PC-3 (cell line): ENCODE measurements at places on chromosomes 12 and 14. TPM values are rescaled to one million over a fixed set of nuclear protein-coding genes. Genes with fewer than 3 reads are reported as not detected.

- no peaks in the 10 kb centered on the region for H3K36me3 ChIP-seq
- no peak for DNase-seq
- no peaks in the 10 kb centered on the region for H3K27me3 ChIP-seq
- no peak overlapping the region for H3K27ac ChIP-seq
Observed at GRCh38 chr12:87760943-87761342, 268.3 kb downstream of the C12orf50 start.

DNA sequence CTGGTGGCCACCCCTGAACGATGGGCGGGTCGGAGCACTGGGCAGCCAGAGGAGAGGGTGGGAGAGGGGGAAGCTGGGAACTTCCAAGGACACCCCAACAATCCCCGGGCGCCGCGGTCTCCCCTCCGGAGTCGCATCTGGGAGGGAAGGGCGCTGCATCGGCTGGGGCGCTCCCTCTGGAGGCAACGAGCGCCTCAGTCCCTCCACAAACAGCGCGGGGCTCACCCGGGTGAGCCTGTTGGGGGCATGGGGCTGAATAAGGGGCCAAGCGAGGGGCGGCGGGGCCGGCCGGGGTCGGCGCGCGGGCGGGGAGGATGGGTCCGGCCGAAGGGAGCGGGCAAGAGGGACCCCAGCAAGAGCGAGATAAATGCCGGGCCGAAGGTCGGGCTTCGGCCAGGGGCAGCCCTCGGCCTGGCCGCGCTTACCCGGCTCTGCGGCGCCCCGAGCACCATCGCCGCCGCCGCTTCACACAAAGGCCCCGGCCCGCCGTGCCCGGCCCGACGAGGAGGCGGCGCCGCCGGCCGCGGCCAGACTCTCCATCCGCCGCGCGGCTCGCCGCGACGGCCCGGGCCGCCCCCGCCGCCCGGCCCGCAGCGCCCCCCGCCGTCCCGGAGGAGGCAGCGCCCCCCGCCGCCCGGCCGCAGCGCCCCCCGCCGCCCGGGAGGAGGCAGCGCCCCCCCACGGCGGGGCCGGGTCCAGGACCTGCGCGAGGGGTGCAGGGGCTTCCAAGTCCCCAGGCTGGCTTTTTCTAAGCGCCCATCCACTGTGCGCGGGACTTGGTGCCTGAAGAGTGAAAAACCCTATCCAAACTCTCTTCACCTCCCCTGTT lies at the start of gene ZBTB39:
TSS of gene ZBTB39 (minus strand) at position 567 of the 829 bp plus-strand sequence. CDS start 1,629 bp downstream, outside the sequence.
- H3K4me3 ChIP-seq, result peak within 1 kb of the TSS; percentile 93
- no peak within 1 kb of the TSS for H3K27ac ChIP-seq
- peak; percentile 64 for DNase-seq

DNA sequence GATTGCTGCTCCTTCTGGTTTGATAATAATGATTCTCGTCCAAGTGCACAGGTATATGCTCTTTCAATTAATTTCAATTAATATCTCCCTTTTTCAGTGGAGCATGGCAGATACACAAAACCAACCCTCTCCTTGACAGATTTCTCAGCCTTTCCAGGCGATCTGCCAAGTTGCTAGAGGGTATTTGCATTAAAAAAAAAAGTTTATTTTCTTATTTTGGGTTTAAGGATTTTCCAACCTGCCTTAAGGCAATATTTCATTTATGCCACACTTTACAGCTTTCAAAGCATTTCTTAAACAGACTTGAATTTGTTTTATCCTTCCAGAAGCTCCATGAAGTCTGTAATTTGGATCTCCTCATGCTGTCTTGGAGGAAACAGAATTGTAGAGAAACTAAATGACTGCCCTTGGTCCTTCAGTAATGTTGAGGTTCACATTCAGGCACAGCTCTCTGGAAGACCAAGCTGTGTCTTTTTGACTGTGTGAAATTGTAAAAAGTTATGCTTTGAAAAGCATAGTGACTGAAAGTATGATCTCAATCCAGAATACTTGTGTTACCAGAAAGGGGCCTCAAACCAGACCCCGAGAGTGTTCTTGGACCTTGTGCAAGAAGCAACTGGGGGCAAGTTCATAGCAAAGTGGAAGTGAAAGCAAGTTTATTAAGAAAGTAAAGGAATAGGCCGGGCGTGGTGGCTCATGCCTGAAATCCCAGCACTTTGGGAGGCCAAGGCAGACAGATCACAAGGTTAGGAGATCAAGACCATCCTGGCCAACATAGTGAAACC lies 2.3 kb downstream of the DGLUCY start:
- no peaks in the 10 kb centered on the region for H3K36me3 ChIP-seq
- DNase-seq, result peak; percentile 62

GRCh38 chr14:91383439-91383838 lies 34.2 kb downstream of the CCDC88C start:
- no peak overlapping the region; the same call in 1 of the 2 replicates for H3K4me3 ChIP-seq
- H3K27ac ChIP-seq, result peak overlapping the region; percentile 88
- H3K36me3 ChIP-seq, result no peaks in the 10 kb centered on the region
- H3K4me1 ChIP-seq, result peaks cover 33% of the 10 kb centered on the region
- peak; percentile 82 for DNase-seq
- H3K27me3 ChIP-seq, result no peaks in the 10 kb centered on the region

DNA sequence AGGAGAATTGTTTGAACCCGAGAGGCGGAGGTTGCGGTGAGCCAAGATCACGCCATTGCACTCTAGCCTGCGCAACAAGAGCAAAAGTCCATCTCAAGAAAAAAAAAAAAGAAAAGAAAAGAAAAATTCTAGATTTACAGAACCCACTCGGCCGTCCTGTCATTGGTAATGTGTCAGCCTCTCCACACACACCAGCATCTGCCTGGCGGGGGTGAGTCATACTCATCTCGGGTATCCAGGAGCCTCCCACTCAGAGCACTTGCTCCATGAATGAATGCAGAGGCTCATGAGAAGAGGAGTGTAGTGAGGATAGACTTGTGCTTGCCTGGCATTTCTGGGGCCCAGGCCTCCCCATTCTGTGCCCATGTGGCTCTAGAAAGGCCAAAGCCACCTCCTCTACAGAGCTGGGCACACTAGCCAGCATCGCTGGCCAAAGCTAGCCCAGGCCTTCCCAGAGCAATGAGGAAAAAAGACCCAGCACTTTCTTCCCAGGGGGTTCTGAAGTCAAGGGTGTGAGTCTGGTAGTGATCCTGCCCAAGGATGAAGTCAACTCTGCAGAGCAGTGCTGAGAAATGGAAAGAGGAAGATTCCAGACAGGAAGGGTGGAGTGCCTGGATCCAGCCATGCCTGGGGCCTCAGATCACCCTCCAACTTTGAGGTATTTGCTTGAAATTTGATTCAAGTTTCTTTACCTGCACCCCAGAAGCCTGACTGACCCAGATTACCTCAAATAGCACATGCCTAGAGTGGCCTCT lies 31.2 kb upstream of the KLC1 start:
- H3K4me3 ChIP-seq, result no peak overlapping the region
- H3K4me1 ChIP-seq, result peaks cover 51% of the 10 kb centered on the region
- DNase-seq, result peak; percentile 92
- H3K27me3 ChIP-seq, result no peaks in the 10 kb centered on the region
- no peaks in the 10 kb centered on the region for H3K36me3 ChIP-seq
- peak overlapping the region; percentile 78 for H3K27ac ChIP-seq

DNA sequence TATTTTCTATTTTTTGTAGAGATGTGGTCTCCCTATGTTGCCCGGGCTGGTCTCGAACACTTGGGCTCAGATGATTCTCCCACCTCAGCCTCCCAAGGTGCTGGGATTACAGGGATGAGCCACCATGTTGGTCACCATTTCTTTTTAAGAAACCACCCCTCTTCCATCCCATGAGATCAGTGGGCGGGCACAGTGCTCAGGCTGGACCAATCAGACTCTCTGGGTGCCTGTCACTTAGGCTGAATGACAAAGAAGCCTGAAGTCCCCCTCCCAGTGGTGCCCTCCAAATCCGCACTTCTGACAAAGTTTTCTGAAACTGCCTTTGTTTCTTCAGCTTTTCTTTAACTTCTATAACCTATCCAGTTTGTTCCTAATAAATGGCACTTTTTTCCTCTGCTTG lies 48.2 kb downstream of the CALM1 start:
- H3K36me3 ChIP-seq, result no peaks in the 10 kb centered on the region
- peaks cover 21% of the 10 kb centered on the region for H3K4me1 ChIP-seq
- no peak for DNase-seq
- H3K4me3 ChIP-seq, result no peak overlapping the region
- peak overlapping the region; percentile 89 for H3K27ac ChIP-seq
- no peaks in the 10 kb centered on the region for H3K27me3 ChIP-seq

DNA sequence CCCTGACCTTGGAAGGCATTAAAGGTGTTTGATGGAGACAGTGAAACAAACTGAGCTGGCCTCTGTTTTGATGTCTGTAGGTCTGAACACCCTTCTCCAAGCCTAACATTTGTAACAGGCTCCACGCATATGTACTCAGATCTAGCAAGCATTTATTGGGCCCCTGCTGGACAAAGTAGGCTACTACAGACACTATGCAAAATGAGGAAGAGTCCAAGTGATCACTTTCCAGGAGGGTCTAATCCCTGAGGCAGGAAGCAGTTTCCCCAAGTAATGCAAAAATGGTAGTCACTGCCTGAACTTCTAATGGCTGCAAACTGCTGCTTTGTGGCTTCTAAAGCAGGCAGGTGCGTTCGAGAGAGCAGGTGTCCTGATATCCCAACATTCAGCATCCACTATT lies 405.8 kb downstream of the MED13L start:
- H3K36me3 ChIP-seq, result no peaks in the 10 kb centered on the region
- DNase-seq, result peak; percentile 72
- H3K4me3 ChIP-seq, result no peak overlapping the region
- H3K27ac ChIP-seq, result peak overlapping the region; percentile 96
- H3K4me1 ChIP-seq, result peaks cover 36% of the 10 kb centered on the region

DNA sequence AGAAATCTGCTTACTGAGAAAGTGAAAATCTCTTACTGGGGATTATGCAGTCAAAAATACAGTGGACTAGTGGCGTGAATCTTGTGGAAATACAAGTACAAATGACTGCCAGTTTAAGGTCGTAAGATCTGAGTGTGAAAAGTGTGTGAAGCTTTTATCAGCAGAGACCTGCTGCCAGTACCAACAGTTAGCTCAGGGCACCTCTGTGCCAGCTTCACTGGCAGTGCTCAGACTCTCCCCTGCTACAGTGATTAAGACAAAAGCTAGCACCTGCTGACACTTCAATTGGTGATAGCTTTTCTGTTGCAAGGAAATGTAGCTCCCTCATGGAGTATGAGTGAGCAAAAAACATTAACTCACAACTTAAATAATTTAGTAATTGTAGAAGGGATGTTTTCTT lies 185.1 kb downstream of the ANO6 start:
- no peak for DNase-seq
- H3K36me3 ChIP-seq, result 0 out of 2 replicates have a peak, but pooled peaks cover 3% of the 10 kb centered on the region
- H3K27me3 ChIP-seq, result no peaks in the 10 kb centered on the region
- no peak overlapping the region for H3K4me3 ChIP-seq
- no peak overlapping the region for H3K27ac ChIP-seq

GRCh38 chr12:94147991-94148738 lies at the start of gene PLXNC1:
PLXNC1 (plus strand) TSS chr12:94148577; CDS start chr12:94148972, 395 bp downstream.
- no peak within 1 kb of the TSS for H3K27ac ChIP-seq
- no peaks in the 10 kb centered on the region for H3K36me3 ChIP-seq
- H3K4me1 ChIP-seq, result no peaks in the 10 kb centered on the region
- DNase-seq, result no peak
- H3K4me3 ChIP-seq, result peak within 1 kb of the TSS; percentile 57
- H3K27me3 ChIP-seq, result peaks cover 86% of the 10 kb centered on the region

- H3K27me3 ChIP-seq, result no peaks in the 10 kb centered on the region
- no peaks in the 10 kb centered on the region for H3K36me3 ChIP-seq
- no peak overlapping the region for H3K4me3 ChIP-seq
- H3K4me1 ChIP-seq, result no peaks in the 10 kb centered on the region
- no peak for DNase-seq
- no peak overlapping the region for H3K27ac ChIP-seq
Observed at GRCh38 chr14:32738206-32738871, 200.3 kb upstream of the NPAS3 start.

Gene CLEC4D
- not detected in 2 replicates for total RNA-seq

Gene ADAM21
- total RNA-seq, result 0.29 and 0.80 TPM in 2 replicates

Gene NXPH4
- 10.7 and 15.1 TPM in 2 replicates for total RNA-seq

Gene NANOG
- not detected in 2 replicates for total RNA-seq

Gene EEA1
- total RNA-seq, result 7.9 and 11.9 TPM in 2 replicates

Gene ZNF268
- total RNA-seq, result 0.40 and 1.1 TPM in 2 replicates

Gene PEBP1
- total RNA-seq, result 313 and 368 TPM in 2 replicates

Gene ARHGAP9
- not detected in 2 replicates for total RNA-seq

Gene INHBC
- not detected in 2 replicates for total RNA-seq
